Activated CD4-positive, alpha-beta T cell treated with anti-CD3 and anti-CD28 coated beads for 4 hours (primary cell): ENCODE measurements at places on chromosomes 2 and 18.

GRCh38 chr2:41431756-41432155, 616.1 kb upstream of the PKDCC start:
- DNase-seq: no peak

GRCh38 chr18:7566567-7567473, at the start of gene PTPRM:
PTPRM (plus strand) TSS chr18:7567316; CDS start chr18:7567819, 503 bp downstream.
- DNase-seq: peak; percentile 18

GRCh38 chr2:126808929-126809328, 89.8 kb upstream of the TEX51 start:
- DNase-seq: no peak

GRCh38 chr18:71682591-71682990, 861.6 kb downstream of the CBLN2 start:
- no peak for DNase-seq

DNA sequence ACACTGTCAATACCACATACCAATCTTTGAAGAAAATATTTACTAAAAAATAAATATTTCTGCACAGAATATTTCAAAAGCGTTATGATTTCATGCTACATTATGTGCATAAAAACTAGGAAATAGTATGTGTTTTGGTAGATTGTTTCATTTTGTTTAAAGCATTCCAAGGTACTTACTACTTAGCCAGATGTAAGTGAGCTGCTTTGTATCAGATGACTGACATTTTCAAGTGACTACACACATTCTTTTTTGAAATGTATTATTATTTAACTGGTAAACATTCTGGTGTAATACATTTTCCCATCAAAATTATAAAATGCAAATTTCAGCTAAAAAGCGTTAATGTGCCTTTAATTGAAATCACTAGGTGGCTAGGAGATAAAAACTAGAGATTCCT, 21.5 kb downstream of the GCA start:
- no peak for DNase-seq

GRCh38 chr2:33134086-33134771, 187.5 kb downstream of the LTBP1 start:
- DNase-seq: no peak

- no peak for DNase-seq
Measured at GRCh38 chr2:215606219-215606618, 170.4 kb upstream of the FN1 start.

DNA sequence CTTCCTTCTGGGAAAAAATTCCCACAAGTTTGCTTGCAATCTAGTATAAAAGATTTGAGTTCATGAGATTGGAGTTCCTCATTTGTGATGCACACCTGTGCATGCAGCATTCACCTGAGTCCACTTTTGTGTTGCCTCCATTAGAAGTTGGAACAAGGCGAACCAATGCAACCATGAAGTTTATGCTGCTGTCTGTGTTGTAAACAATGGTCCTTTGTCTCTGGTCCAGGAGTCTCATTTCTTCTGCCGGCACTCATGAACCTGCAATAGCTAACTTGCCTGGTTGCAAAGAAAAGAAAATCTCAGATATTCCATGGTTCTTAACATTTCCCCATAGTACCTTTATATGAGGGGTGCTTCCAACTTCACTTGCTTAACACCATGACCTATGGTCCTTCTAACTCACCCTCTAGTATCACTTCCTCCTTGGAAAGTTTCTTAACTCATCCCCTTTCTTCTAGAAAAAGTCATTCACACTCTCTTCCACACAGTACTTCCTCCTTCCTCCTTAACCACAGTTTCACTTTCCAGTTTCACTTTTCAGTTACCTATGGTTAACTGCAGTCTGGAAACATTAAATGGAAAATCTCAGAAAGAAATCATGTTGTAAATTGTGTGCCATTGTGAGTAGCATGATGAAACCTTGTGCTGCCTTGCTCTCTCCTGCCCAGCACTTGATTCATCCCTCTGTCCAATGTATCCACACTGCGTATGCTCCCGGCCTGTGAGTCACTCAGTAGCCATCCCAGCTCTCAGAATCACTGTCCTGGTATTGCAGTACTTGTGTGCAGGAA, 128.8 kb upstream of the TRIB2 start:
- DNase-seq: no peak

- no peak for DNase-seq
Measured at GRCh38 chr2:149057401-149057800, 18.9 kb downstream of the LYPD6B start.
